LHCN-M2 (cell line): ENCODE measurements at places on chromosomes 4 and X. TPM values are rescaled to one million over a fixed set of nuclear protein-coding genes. Genes with fewer than 3 reads are reported as not detected.

Gene GAGE12D
- total RNA-seq: not detected in 2 replicates

Gene XAGE1A
- not detected in 2 replicates for total RNA-seq

Gene CSAG1
- total RNA-seq: not detected in 2 replicates

Gene SCML2
- total RNA-seq: 4.2 and 5.6 TPM in 2 replicates

Gene FGD1
- total RNA-seq: 6.4 and 7.1 TPM in 2 replicates

Gene SH3BP2
- 26.9 and 31.7 TPM in 2 replicates for total RNA-seq

Gene SHISA3
- total RNA-seq: not detected in 2 replicates

Gene BLOC1S4
- 29.6 and 35.6 TPM in 2 replicates for total RNA-seq

Gene PDCL2
- total RNA-seq: not detected in 2 replicates

Gene WAS
- total RNA-seq: not detected in 2 replicates

Gene DDIT4L
- 0.40 TPM in 1 of 2 replicates, not detected in the other for total RNA-seq

Gene TRIM2
- 11.0 and 11.5 TPM in 2 replicates for total RNA-seq

Gene EREG
- 2.9 and 4.1 TPM in 2 replicates for total RNA-seq

Gene ARMCX4
- 0.92 and 1.2 TPM in 2 replicates for total RNA-seq

Gene CYBB
- under 0.01 TPM in 1 of 2 replicates, not detected in the other for total RNA-seq

Gene FRAS1
- 1.9 and 3.0 TPM in 2 replicates for total RNA-seq

Gene DKK2
- total RNA-seq: 0.58 and 0.63 TPM in 2 replicates

Gene S100G
- total RNA-seq: not detected in 2 replicates

Gene UGT2B11
- not detected in 2 replicates for total RNA-seq

Gene SMS
- total RNA-seq: 208 and 244 TPM in 2 replicates

Gene ALAS2
- not detected in 2 replicates for total RNA-seq

Gene MAMLD1
- total RNA-seq: 3.8 and 4.8 TPM in 2 replicates

Gene OPN1MW3
- not detected in 2 replicates for total RNA-seq

Gene PRSS48
- not detected in 2 replicates for total RNA-seq

Gene TBC1D1
- 94.8 and 108 TPM in 2 replicates for total RNA-seq

Gene MAOA
- 4.6 and 5.0 TPM in 2 replicates for total RNA-seq

Gene P2RY4
- total RNA-seq: not detected in 2 replicates

Gene PROM1
- not detected in 2 replicates for total RNA-seq

Gene PNMA5
- not detected in 2 replicates for total RNA-seq

Gene SNX25
- total RNA-seq: 23.0 and 28.3 TPM in 2 replicates

Gene CT45A2
- not detected in 2 replicates for total RNA-seq

Gene GDI1
- 190 and 218 TPM in 2 replicates for total RNA-seq

Gene ADH1C
- total RNA-seq: not detected in 2 replicates

Gene AFF2
- 4.4 and 5.9 TPM in 2 replicates for total RNA-seq

Gene SPACA5
- not detected in 2 replicates for total RNA-seq

Gene SERPINA7
- not detected in 2 replicates for total RNA-seq
